Endodermal cell (in vitro differentiated cells): ENCODE measurements at places on chromosomes 16 and 17.

- DNase-seq: no peak
Measured at GRCh38 chr17:56659622-56660021, 66.1 kb downstream of the NOG start.

DNA sequence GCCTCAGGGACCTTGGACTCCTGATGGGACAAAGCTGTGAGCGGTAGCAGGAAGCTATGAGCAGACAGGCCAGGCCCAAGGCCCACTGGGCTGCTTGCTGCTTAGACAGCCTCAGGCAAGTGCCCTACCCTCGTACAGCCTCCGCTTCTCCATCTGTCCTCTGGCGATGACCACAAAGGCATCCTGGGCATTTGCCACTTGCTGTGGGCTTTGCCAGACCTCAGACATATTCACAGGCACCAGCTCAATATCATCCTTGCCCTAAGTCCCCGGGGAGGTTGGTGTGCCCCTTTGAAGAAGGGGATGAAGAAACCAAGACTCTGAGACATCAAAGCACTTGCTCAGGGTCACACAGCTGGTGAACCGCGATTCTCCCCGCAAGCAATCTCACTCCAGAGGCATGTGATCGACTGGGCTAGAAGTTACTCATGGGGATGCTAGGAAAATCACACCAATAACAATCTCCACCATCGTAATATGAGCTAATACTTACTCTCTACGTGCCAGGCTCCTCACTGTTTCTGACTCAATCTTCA lies 21.7 kb downstream of the PPL start:
- DNase-seq: no peak

- DNase-seq: no peak
Measured at GRCh38 chr16:53766304-53767016, 62.5 kb downstream of the FTO start.

DNA sequence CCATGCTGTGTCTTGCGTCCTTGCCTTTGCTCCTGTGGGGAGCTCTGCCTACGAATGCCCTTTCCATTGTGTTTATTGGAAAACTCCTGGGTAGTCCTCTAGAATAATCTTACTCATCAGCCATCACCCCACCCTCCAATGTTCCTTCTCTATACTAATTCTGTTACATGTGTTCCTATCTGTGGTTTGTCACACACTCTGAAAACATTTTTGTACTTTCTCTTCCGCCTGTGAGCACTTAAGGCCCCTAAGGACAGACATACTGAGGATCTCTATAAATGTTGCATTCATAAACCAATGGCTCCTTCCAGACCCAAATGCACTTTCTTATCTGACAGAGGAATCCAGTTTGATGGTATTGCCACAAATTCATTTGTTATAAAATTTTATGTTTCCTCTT lies 53.9 kb upstream of the MON1B start:
- no peak for DNase-seq

- no peak for DNase-seq
Measured at GRCh38 chr16:2691491-2692248, 9.3 kb downstream of the KCTD5 start.

GRCh38 chr17:38587947-38588787 lies 17.6 kb downstream of the SRCIN1 start:
- DNase-seq: peak; percentile 74

- DNase-seq: no peak
Measured at GRCh38 chr17:21351366-21352065, 24.6 kb upstream of the KCNJ12 start.

DNA sequence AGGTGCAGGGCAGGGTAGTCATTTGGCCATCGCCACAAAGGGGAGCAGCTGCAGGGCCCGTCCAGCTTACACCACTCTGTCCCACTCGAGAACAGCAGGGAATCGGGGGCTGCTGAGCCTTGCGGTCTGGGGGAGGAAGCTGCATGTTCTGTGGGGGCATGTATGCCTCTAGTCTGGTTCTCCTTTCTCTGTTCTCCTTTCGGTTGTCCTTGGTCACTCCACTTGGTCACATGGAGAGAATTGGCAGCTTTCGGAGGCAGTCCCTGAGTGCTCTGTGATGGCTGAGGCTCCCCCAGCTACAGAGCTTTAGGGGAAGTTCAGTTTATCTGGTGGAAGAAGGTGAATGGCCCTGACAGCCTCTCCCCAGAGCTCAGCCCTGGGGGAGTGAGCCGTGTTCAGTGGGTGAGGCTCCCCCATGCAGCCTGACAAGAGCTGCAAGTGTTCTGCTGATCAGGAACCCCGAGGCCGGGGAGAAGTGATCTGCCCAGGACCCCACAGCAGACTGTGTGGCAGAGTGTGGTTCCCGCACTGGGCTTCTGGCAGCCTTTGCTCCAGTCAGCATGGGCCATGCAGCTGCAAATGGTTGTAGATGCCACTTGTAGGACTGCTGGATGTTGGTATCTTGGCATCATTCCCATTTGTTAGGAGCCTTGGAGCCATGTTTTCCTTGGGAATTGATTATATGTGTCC lies 22.3 kb upstream of the SMPD3 start:
- DNase-seq: peak; percentile 40

DNA sequence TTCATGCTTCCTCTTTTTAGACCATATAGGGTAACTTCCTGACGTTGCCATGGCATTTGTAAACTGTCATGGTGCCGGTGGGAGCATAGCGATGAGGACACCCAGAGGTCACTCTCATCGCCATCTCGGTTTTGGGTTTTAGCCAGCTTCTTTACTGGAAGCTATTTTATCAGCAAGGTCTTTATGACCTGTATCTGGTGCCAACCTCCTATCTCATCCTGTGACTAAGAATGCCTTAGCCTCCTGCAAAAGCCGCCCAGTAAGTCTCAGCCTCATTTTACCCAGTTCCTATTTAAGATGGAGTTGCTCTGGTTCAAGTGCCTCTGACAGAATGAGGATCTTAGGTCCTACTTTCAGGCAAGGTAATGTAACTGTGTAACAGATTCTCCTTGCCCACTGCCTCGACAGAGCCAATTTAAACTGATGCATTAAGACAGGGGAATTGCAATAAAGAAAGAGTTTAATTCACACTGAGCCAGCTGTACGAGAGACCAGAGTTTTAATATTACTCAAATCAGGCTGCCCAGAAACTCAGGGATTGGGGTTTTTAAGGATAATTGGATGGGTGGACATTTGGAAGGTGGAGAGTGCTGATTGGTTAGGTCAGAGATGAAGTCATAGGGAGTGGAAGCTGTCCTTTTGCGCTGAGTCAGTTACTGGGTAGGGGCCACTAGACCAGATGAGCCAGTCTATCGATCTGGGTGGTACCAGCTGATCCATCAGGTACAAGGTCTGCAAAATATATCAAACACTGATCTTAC lies 59.9 kb upstream of the ATF7IP2 start:
- no peak for DNase-seq

DNA sequence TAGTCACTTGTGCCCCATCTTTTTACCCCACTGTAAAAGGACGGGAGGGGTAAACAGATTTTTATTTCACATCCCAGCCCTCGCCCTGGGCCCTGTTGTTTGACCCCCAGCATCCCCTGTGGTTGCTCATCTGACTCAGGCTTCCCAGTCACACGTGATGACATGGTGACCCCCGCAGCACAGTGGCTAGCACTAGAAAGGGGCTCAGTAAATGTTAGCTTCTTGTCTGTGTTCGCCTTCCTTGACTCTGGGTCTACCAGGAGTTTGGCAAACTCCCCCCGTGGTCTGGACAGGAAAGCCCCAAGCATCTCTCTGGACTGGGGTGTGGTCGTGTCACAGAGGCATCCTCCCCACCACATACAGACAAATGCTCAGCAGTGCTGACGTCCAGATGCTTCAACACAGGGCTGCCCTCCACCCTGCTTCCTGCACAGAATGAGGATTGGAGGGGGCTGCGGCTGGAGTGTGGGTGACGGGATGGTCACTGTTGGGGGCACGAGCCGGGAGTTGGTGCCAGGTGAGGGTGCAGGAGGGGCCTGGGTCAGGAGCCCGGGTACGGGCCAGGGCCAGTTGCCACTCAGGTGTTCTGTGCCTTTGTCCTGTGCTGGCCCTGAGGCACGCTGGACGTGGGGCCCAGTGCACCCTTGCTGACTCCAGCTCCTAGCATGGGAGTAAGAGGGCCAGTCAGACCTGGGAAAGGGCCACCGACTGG lies 69.1 kb downstream of the METRNL start:
- DNase-seq: peak; percentile 38

GRCh38 chr17:51685287-51685909 lies 425.1 kb downstream of the UTP18 start:
- no peak for DNase-seq

DNA sequence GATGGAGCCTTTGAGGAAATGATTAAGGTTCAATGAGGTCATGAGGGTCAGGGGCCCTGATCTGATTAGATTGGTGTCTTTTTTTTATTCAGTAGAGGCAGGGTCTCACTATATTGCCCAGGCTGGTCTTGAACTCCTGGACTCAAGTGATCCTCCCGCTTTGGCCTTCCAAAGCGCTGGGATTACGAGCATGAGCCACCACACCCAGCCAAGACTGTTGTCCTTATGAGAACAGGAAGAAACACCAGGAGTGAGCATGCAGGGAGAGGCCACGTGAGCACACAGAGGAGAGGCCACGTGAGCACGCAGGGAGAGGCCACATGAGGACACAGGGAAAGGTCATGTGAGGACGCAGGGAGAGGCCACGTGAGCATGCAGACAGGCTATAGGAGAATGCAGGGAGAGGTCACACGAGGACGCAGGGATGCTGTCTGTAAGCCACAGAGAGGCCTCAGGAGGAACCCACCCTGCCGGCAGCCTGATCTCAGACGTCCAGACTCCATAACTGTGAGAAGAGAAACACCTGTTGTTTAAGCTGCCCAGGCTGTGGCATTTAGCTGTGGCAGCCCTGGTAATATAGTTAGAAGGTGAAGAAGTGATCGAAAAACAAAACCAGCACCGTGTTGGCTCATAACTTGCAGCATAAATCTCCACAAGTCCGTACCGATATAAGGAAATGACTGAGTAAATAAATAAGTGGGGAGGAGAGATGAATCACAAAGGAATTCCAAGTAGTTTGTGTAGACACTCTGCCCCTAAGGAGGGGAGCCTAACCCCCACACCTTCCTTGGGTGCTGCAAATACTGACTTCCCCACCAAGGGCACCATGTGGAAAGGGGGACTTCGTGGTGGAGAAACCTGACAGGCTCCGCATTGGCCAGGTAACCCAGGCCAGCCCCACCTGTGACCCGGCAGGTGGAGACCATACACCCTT lies 14.6 kb upstream of the CSNK1D start:
- no peak for DNase-seq

DNA sequence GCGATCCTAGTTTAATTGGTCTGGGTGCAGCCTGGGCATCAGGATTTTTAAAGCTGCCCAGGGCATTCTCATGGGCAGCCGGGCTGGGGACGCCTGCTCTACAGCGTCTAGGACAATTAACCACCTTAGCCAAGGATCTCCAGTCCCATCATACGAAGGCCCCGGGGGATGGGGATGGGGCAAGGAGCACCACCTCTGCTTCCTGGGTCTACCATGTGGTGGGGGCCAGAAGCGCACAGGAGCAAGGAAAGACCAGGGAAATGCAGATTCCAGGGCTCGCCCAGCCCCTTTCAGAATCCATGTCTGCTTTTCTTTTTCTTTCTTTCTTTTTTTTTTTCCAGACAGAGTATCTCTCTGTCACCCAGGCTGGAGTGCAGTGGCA lies 29.3 kb downstream of the TBC1D16 start:
- DNase-seq: no peak

DNA sequence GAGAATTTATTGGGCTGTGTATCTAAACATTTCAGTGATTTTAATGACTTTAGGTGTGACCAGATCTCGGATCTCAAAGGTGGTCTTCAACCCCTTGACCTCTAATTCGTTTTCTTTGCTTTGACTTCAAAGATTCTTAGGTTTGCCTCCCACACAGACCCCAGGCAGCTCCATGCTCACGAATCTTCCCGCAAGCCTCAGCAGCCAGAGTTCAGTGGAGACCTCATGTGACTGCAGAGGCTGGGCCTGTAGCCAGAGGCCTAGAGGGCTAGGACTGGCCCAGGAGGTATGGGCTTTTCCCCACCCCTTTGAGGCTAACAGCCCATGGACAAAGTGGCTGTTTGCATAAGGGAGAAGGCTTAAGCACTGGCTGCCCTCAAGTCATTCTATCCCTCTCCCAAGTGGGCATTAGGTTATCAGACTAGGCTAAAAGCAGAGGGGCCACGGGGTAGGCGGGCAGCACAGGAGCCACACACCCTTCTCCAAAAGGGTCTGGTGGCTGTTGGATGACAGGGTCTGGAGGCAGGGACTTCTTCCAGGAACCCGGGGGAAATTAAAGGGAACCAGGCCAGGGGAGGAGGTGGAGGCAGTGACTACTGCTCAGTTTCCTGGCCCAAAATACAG lies 3.0 kb downstream of the HIRIP3 start:
- no peak for DNase-seq

GRCh38 chr17:79862771-79863440 lies 23.7 kb upstream of the CBX4 start:
- DNase-seq: peak; percentile 59

- DNase-seq: no peak
Measured at GRCh38 chr17:41888332-41888965, 23.2 kb upstream of the KLHL11 start.

DNA sequence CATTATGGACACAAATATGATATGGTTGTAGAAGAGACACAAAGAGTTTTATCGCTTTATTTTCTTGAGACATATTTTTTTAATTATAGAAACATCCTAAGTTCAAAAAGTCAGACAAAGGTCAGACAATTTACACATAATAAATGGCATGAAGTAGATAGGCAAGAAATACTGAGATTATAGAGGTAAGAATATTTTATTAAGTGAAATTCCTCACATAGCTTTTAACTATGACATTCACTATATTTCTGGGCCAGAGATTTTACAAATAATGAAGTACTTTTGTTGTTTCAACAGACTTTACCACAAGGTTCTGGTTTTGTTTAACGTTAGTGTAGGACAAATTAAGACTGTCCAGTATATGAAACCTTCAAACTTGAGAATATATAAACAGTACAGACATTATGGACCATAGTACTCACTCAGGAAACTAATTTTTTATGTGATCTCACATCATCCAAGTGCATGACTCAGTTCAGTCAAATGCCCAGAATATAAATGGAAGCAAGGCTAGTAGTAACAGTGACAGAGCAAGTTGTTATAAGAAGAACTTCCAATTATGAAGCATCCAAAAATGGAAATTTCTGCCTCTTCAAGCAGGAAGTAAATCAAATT lies 394.8 kb downstream of the KCNJ2 start:
- no peak for DNase-seq

GRCh38 chr16:27232061-27232900 lies 29.0 kb downstream of the KDM8 start:
- no peak for DNase-seq

- DNase-seq: no peak
Measured at GRCh38 chr17:18017958-18018357, 21.0 kb downstream of the ATPAF2 start.

- DNase-seq: no peak
Measured at GRCh38 chr17:76997981-76998531, 129.9 kb downstream of the MGAT5B start.

GRCh38 chr17:76709077-76709950 lies 1.5 kb downstream of the MXRA7 start:
- DNase-seq: peak; percentile 92

DNA sequence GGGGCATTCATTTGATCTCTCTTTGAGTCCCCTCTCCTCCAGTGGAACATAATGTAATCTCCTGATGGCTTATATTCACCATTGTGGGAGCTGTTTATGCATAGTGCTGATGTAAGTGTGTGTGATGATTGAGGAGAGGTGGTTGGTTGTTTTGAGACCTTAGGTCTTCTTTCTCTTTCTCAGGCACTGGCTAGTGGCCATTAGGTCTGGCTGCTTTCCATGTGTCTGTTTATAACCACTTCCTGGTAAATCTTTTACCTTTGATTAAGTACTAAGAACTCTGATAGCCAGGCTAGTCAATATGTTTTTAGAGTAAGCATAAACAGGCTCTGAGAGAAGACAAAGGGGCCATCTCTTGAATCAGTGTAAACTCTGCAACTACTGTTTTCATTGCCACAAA lies 27.9 kb downstream of the VAT1L start:
- DNase-seq: no peak
